Occipital lobe (tissue), 3 donors: ENCODE measurements at places on chromosomes 3 and 15. TPM values are rescaled to one million over a fixed set of nuclear protein-coding genes. Genes with fewer than 3 reads are reported as not detected.

The UBA3 gene
- total RNA-seq = 103 TPM

The REC114 gene
- not detected for total RNA-seq

The CSNK1G1 gene
- total RNA-seq = 68.3 TPM

The DCBLD2 gene
- 28.5 TPM for total RNA-seq

The C3orf20 gene
- total RNA-seq = 0.16 TPM

The ARID3B gene
- 8.3 TPM for total RNA-seq

The KIF23 gene
- 4.7 TPM for total RNA-seq

The ST6GAL1 gene
- total RNA-seq = 39.6 TPM

The GPR176 gene
- 44.3 TPM for total RNA-seq

The SKOR1 gene
- 0.16 TPM for total RNA-seq

The TRIM42 gene
- not detected for total RNA-seq

The STRIT1 gene
- total RNA-seq = not detected

The GHRL gene
- not detected for total RNA-seq

The TPM1 gene
- total RNA-seq = 101 TPM

The GOLGA6L7 gene
- total RNA-seq = not detected

The CACNA1D gene
- 14.0 TPM for total RNA-seq

The P2RY14 gene
- total RNA-seq = 0.78 TPM
